ENCODE measurements at places on chromosomes 2 and 18. TPM values are rescaled to one million over a fixed set of nuclear protein-coding genes. Genes with fewer than 3 reads are reported as not detected.

Gene NEUROD1
- not detected for total RNA-seq

Gene UGT1A10
- not detected for total RNA-seq

Gene ALKAL2
- total RNA-seq, result not detected

Gene UGT1A5
- total RNA-seq, result not detected

Gene OTOS
- not detected for total RNA-seq

Gene TUBB8B
- not detected for total RNA-seq
